ENCODE measurements at places on chromosomes 12 and 14.
A peak's percentile ranks its signal among the peaks of the same experiment; 100 is the strongest.

- DNase-seq = no peak
These were observed 166.3 kb downstream of the KIF26A start for GRCh38 chr14:104304451-104305351.

- DNase-seq = no peak
These were observed 174.0 kb downstream of the ASCL4 start for GRCh38 chr12:107948391-107948945.

- no peak for DNase-seq
These were observed 38.0 kb upstream of the FKBP4 start for GRCh38 chr12:2756756-2757155.

GRCh38 chr14:103361867-103362266 lies 23.3 kb upstream of the MARK3 start:
- no peak for DNase-seq

DNA sequence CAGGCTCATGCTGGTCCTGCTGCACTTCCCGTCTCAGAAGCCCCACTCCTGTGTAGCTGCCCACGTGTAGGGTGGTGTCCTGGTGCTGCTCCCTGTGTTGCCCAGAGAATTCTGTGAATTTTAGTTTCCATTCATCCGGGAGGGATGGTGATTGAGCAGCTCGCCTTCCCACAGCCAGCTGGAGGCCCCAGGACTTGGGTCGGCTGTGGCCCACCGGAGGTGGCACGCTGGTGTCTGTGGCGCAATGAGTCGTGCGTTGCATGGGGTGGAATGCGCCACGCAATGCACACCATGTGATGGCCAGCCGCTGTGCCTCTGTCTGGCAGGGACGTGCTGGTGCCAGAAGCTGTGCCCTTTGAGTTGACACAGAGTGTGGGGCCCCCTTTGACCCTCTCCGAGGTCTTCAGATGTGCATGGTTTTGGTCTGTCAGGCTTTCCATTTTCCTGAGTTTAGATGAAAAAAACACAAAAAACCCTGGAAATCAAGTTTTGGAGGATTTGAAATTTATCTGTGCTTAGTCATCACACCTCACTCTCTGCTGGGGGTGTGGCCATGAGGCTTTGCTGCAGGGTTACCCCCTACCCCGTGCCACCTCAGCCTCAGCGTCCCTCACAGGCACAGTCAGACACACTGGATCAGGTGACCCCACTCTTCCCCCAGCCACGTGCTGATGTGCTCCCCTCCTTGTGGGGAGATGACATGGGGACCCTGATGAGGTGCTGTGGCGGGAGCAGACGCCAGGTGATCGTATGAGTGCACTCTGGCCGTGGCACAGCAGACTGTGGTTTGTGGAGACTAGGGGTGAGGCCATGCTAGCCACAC lies 64.6 kb downstream of the EP400 start:
- DNase-seq = peak; percentile 35

DNA sequence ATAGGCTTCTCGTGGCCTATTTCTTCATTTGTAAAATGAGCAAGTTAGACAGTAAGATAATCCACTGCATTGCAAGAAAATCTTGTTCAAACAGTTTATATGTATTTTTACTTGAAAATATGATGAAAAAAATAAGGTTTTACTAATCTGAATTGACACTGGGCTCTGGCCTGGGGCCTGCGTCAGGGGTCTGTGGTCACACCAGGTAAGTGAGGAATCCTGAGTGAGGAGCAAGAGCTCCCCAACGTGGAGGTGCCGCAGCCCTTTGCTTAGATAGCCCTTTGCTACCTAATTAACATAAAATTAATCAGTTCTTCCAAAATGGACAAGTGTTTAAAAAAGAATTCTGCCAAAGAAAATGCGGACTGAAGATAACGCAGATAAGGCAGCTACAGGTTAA lies 39.1 kb upstream of the STAB2 start:
- peak; percentile 14 for DNase-seq

- no peak for DNase-seq
These were observed 180.6 kb downstream of the LRRK2 start for GRCh38 chr12:40405419-40405818.

- no peak for DNase-seq
These were observed 84.9 kb downstream of the DICER1 start for GRCh38 chr14:95072310-95072905.

- no peak for DNase-seq
These were observed 122.4 kb downstream of the GPR135 start for GRCh38 chr14:59342516-59343484.

GRCh38 chr14:102591372-102591943 lies 991 bp upstream of the RCOR1 start:
- peak; percentile 81 for DNase-seq

DNA sequence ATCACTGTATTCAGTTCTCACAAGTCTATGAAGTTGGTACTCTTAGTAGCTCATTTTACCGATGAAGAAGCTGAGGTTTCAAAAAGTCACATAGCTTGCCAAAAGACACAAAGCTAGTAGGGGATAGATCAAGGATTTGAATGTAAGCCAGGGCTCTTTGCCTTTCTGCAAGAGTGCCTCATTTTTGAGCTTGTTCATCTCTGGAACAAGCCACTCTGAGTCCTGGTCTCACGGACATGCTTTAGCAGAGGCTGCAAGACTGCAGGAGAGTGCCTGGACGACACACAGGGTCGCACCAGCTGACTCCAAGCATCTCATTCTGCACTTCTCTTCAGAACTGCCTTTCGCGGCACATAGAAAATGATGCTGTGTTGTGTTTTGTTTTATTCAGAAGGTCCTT lies 3.7 kb downstream of the NUAK1 start:
- DNase-seq = no peak

DNA sequence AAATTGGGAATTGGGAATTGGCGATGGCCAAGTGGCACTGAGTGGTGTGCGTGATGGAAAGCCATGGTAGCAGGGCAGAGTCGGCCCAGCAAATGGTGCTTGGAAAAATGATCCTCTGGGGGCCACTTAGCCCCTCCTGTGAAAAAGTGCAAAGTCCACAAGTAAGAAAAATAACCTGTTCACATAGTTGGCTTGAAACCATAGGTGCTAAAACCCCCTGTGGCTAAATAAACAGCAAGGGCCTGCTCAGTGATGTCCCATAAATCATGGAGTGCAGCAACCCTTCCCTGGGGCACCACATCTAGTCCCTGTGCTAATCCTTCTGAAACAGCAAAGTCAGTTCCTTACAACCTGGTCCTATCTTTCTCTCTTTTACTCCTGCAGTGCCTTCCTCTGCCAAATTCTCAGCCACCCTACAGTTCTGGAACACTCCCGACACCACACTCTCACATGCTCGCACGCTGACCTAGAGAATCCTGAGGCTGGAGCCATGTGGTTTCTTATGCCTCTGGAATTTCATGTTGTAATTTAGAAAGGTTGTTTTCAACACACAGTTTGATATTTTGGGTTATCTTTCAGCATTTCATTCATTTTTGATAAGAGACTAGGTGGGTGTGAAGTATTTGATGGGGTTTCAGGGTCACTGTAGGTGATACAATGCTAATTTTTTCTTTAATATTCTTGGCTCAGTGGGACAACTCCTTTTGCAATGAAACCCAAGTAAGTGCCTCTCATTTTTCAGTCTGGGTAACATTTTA lies 123.6 kb downstream of the SMOC1 start:
- no peak for DNase-seq

- no peak for DNase-seq
These were observed 50.0 kb downstream of the SSPN start for GRCh38 chr12:26245175-26245942.

GRCh38 chr12:27901959-27902358 lies 70.6 kb downstream of the PTHLH start:
- DNase-seq = no peak

- DNase-seq = no peak
These were observed 127.3 kb downstream of the SCARB1 start for GRCh38 chr12:124736115-124737039.

GRCh38 chr14:68977180-68977717 lies 1.9 kb downstream of the ACTN1 start:
- no peak for DNase-seq

GRCh38 chr12:47028981-47029708 lies 50.3 kb upstream of the PCED1B start:
- DNase-seq = no peak

GRCh38 chr12:115335594-115335993 lies 651.6 kb upstream of the TBX3 start:
- no peak for DNase-seq

- no peak for DNase-seq
These were observed 105.2 kb downstream of the MED13L start for GRCh38 chr12:116172224-116172849.

- DNase-seq = no peak
These were observed 498.9 kb downstream of the SLC6A15 start for GRCh38 chr12:84413656-84414055.

DNA sequence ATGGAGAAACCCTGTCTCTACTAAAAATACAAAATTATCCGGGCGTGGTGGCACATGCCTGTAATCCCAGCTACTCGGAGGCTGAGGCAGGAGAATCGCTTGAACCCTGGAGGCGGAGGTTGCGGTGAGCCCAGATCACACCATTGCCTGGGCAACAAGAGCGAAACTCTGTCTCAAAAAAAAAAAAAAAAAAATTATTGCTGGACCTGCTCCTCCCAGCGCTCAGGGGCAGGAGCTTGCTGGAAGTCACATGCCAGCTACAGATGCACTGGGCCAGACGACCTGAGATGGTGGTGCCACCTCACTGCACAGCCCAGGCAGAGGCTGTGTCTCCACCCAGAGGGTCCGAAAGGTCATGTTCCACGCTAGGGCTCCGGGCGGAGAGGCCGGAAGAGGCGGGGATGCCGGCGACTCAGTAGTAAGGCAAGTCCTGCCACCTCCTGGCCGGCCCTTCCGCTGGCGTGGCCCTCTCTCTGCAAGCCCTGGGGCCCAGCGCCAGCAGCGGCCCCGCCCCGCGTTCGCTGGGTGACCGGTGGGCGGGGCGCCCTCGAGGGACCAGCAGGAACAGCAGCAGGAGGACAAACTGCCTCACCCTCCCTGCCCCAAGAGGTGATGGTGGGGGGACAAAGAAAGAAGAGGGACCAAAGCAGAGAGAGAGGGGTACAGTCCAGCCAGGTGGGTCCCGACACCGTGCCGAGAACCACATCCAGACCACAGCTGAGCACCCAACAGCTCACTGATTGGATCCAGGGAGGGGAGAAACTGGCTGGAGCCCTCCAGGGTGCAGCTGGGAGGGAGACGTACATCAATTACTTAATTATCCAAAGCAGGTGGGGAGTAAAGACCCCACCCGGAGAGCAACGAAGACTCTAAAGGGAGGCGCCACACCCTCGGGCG lies 3.6 kb upstream of the RHOF start:
- DNase-seq = peak; percentile 96

DNA sequence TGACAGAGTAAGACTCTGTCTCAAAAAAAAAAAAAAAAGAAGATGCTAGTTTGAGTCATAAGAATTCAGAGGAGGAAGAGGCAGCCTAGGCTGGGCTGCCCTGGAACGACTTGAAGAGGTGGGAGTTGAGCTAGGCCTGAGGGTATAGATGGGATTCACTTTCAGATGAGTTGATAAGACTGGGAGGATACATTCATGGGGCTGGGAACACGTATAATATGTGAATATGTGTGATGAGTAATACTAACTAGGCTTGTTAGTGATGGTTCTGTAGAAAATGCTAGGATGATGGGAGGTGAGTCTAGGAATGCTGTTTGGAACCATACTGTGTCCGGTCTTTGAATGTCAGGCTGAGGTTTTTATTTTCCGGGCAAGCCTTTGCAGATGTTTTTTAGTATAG lies 9.0 kb downstream of the PLEKHA5 start:
- no peak for DNase-seq

DNA sequence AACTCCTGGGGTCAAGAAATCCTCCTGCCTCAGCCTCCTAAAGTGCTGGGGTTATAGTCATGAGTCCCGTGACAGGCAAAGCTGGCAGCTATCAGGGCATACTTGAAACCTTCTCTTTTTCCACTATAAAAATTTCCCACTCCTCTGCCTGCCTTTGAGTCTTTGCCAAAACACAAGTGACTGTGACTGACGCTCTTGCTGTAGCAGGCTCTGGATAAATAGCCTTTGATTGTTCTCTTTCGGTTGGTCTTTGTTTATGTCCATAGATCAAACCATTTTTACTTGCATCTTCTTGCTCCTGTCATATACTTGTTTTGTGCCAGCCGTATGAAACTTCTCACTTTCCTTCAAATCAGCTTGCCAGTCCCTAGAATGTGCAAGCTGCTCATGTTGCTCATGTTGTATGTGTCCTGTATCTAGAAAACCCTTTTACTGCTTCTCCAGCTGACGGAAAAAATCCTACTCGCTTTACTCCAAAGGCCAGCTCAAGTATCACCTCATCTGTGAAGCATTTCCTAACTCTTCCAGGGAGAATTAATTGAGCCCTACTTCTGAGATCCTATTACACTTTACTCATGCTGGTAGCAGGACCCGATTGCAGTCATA lies 73.1 kb downstream of the RESF1 start:
- no peak for DNase-seq

GRCh38 chr14:50998612-50999011 lies 54.3 kb upstream of the PYGL start:
- DNase-seq = no peak

DNA sequence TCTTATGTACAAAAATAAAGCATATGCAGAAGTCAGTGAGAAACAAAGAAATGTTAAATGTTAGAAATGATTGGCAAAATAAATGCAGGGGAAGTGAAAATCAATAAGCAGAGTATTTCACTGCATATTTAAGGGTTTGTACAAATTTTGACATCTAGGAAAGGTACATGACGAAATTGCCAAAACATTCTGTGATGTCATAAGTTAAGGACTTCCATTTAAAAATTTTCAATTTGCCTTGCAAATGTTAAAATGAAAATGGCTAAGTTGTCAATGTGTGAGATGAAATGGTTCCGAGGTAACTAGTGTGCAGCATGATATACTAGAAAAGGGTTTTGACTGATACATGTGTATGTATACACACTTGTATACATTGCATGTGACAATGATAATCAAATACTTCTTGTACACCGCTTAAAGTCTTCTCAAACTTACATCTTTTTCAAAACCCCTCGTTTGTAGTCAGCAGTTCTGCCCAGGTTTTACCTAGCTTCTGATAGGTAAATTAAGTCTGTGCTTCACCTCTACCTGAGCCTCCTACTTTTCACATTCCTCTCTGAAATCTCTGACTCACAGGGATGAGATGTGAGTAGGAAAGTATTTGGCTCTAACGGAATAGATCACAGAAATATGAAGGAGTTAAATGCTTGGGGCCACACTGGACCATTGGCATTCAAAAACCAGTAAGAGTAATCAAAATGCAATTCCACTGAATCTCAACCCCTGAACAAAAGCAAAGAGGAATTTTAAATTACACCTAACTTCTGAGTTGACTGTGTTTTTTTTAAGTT lies 442.4 kb upstream of the FOXG1 start:
- DNase-seq = no peak

GRCh38 chr12:124400124-124400523 lies 105.2 kb downstream of the RFLNA start:
- no peak for DNase-seq

GRCh38 chr12:103181366-103182152 lies 224.1 kb downstream of the ASCL1 start:
- DNase-seq = no peak

- DNase-seq = peak; percentile 90
These were observed 824 bp downstream of the CCDC177 start for GRCh38 chr14:69573831-69574262.

GRCh38 chr14:46344327-46344937 lies 307.1 kb downstream of the RPL10L start:
- peak; percentile 1 for DNase-seq

Measured in H7 (cell line).